ENCODE measurements at places on chromosomes 16 and 17. TPM values are rescaled to one million over a fixed set of nuclear protein-coding genes. Genes with fewer than 3 reads are reported as not detected.

KCNJ2 gene
- polyA plus RNA-seq, result 0.33 TPM

PKMYT1 gene
- polyA plus RNA-seq, result 18.7 TPM

SCIMP gene
- not detected for polyA plus RNA-seq

SPATA2L gene
- polyA plus RNA-seq, result 6.9 TPM

CIITA gene
- 0.10 TPM for polyA plus RNA-seq

KRT17 gene
- polyA plus RNA-seq, result 4.6 TPM

FAM20A gene
- not detected for polyA plus RNA-seq

- peaks cover 17% of the 10 kb centered on the region for H3K36me3 ChIP-seq
- H3K27ac ChIP-seq, result no peak overlapping the region
- DNase-seq, result peak; percentile 79
These were observed 7.5 kb downstream of the SRSF1 start for GRCh38 chr17:57999496-58000017.

DNA sequence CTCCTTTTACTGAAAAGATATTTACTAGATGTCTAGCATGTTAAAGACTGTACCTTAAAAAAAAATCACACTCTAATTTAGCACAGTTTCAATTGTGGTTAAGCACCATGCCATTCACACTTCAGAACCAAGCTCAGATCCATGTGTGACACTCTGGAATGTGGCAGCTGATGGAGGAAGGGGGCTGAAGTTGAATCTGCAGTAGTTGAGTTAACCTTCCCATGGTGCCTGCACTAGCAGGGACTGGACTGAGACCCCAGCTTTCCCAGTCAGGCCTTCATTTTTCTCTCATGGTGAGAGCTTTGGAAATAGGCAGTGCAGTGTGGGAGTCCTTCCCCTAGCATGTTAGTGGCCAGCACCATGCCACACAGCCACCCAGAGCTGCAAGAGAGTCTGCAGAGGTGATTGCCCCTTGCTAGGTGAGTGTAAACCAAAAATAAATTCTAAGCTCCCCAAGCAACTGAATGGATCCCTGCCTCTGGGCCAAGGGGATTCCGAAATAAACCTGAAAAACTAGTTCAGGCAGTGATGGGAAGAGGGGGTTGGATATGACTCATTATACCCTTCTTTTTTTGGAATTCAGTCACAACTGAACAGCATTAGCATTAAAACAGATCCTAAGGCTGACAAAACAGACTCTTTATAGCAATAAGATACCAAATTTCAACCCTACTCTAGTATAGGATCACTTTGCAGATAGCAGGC lies 208.5 kb downstream of the WWOX start:
- H3K27ac ChIP-seq, result no peak overlapping the region
- H3K4me1 ChIP-seq, result peaks cover 2% of the 10 kb centered on the region
- no peak overlapping the region for H3K4me3 ChIP-seq
- H3K36me3 ChIP-seq, result no peaks in the 10 kb centered on the region
- no peak for DNase-seq

DNA sequence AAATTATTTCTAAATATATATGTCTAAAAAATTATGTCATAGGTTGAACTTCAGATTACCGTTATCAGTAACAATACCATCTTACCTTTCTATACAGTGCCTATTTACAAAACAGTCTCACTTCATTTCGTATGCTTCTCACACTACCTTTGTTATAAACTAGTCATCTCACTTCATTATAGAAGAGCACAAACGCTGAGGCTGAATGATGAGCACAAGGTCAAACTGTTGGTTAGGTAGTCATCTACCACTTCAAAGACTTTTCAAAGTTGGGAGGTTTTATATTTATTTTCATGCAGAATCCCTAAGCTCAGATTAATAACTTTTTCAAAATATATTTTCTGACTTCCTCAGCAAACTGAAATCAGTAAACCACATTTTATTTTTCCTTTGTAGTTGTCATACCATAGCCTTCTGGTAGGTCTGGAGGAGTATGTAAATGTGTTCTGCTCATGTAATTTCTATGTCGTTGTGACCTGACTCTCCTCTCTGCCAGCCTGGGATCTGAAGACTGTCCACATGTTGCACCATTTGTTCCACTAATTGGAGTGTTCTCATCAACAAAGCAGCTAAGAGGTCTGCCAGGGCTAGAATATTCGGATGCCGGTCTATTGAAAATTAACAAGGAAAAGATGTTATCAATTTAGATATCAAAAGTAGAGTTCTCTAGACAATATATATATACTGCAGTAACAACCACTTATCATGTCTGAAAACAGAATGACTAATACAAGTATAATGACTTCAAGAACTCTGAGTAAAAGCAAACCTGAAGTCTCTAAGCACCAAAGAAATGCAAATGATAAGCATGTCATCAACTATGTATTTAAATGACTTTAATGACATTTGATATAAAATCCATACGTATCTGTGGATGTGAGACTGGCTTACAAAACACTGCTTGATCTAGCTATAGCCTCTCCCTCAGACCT lies 73.9 kb downstream of the CEP95 start:
- H3K4me1 ChIP-seq, result 0 out of 2 replicates have a peak, but pooled peaks cover 4% of the 10 kb centered on the region
- no peak overlapping the region for H3K4me3 ChIP-seq
- peaks cover 51% of the 10 kb centered on the region for H3K36me3 ChIP-seq
- peak overlapping the region; percentile 4 for H3K27ac ChIP-seq

GRCh38 chr17:30565073-30565935 lies 88.1 kb downstream of the GOSR1 start:
- H3K27ac ChIP-seq, result no peak overlapping the region
- H3K27me3 ChIP-seq, result peaks cover 51% of the 10 kb centered on the region

- H3K36me3 ChIP-seq, result no peaks in the 10 kb centered on the region
- no peak for DNase-seq
- H3K4me3 ChIP-seq, result no peak overlapping the region
- H3K27ac ChIP-seq, result no peak overlapping the region
These were observed 26.1 kb downstream of the METTL16 start for GRCh38 chr17:2485543-2485942.

- H3K27me3 ChIP-seq, result peaks cover 42% of the 10 kb centered on the region
- no peak overlapping the region for H3K4me3 ChIP-seq
- DNase-seq, result no peak
- H3K27ac ChIP-seq, result no peak overlapping the region
- H3K4me1 ChIP-seq, result no peaks in the 10 kb centered on the region
- no peaks in the 10 kb centered on the region for H3K36me3 ChIP-seq
These were observed 80.7 kb downstream of the RAB11FIP4 start for GRCh38 chr17:31472137-31472536.

DNA sequence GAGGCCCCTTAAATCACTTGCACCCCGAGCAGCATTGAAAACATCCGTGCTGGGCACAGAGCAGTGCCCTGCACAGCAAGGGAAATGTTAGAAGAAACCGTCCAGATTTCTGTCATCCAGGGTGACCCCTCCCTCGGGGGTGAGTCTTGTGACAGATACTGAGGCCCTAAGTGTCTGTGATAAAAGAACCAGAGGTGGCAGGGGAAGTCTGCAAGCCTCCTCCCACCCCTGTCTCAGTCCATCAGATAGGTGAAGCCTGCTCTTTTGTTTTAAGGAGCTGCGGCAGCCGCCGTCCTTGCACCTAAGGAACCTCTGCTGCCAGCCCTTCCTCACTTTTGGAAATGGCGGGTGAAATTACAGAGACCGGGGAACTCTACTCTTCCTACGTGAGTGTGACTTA lies 845 bp upstream of the NAT9 start:
- H3K27ac ChIP-seq, result peak overlapping the region; percentile 9
- H3K36me3 ChIP-seq, result peaks cover 28% of the 10 kb centered on the region
- peaks cover 10% of the 10 kb centered on the region for H3K4me1 ChIP-seq
- H3K27me3 ChIP-seq, result no peaks in the 10 kb centered on the region

DNA sequence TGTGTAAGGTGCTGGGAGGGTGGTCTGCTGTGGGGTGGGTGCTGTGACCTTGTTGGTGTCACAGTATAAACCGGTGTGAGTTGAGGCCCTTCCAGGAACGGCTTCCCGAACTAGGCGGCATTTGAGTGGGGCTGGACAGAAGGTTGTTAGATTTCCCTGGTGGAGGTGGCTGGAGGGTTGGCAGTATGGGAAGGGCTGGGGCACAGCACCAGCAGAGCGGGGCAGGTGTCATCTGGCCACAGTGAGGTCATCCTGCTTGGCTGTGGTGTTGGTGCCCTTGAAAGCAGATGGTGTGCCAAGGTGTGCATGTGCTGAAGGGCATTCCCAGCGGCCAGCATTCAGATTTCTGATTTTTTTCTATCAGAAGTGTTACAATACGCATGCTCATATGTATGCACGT lies 28.1 kb downstream of the BANP start:
- H3K4me3 ChIP-seq, result no peak overlapping the region
- H3K36me3 ChIP-seq, result peaks cover 12% of the 10 kb centered on the region
- DNase-seq, result no peak
- H3K27ac ChIP-seq, result no peak overlapping the region

DNA sequence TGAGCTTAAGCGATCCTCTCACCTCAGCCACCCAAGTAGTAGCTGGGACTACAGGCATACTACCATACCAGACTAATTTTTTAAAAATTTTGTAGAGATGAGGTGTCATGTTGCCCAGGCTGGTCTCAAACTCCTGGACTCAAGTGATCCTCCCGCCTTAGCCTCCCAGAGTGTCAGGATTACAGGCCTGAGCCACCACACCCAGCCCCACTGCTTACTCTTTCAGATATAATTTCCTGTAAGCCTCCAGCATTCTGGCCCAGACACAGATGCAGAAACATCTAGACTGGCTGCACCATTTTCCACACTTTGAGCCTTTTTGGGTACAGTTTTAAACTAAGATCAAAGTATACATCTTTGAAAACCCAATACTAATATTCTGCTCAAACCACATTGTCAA lies 8.4 kb upstream of the WSB1 start:
- no peak overlapping the region for H3K4me3 ChIP-seq
- DNase-seq, result no peak
- H3K27me3 ChIP-seq, result peaks cover 3% of the 10 kb centered on the region
- no peaks in the 10 kb centered on the region for H3K36me3 ChIP-seq
- H3K27ac ChIP-seq, result no peak overlapping the region

DNA sequence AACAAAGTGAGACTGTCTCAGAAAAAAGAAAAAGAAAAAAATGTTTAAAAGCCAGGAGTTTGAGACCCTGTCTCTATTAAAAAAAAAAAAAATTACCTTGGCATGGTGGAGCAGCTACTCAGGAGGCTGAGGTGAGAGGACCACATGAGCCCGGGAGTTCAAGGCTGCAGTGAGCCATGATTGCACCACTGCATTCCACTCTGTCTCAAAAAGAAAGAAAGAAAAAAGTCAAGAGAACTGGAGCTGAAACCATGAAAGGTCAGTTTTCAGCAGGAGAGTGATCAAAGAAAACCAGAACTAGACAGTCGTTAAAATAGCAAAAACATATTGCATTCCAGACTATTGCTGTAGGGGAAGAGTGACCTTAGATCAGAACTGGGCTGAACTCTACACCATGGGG lies 8.8 kb downstream of the QPRT start:
- H3K27ac ChIP-seq, result no peak overlapping the region
- H3K36me3 ChIP-seq, result peaks cover 2% of the 10 kb centered on the region
